Activated T-cell treated with anti-CD3 and anti-CD28 coated beads for 48 hours (primary cell): ENCODE measurements at places on chromosomes 7 and 10.
A peak's percentile ranks its signal among the peaks of the same experiment; 100 is the strongest.

- DNase-seq, result no peak
Observed at GRCh38 chr7:139643951-139644585, 120.6 kb downstream of the CLEC2L start.

- DNase-seq, result no peak
Observed at GRCh38 chr7:44733708-44734481, 14.8 kb upstream of the ZMIZ2 start.

DNA sequence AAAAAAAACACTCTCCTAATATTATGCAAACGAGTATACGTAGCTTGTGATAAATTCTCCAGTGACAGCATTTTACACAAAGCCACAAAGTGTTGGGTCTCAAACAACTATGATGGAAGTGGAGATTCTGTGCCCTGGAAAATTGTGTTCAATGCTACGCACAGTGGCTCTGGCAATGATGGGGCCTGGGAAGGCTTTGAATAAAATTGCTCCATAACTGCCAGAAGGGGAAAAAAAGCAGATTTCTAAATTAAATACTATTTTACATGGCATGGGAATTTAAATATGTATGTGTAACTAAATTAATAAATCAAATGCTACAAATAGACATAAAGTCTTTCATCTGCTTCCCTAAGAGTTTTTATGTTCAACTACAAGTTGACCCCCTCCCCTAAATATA lies 306.7 kb downstream of the GRID1 start:
- no peak for DNase-seq

DNA sequence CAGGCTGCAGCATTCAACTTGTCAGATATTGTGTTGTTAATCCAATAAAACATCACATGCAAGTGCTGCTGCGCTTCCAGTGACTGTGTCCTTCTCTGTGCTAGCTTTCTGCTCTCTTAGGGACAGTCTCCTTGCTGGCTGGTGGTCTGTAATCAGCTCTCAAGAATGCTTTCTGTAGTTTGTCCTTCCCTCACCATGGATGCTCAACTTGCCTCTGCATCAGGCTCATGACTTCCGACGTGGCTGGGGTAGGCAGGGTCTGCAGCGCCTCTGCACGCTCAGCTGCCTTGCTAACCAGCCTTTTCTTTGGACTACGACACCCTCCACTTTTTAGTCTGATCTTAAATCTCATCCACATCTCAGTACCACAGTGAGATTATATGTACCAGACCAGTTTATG lies 58.3 kb downstream of the MMRN2 start:
- no peak for DNase-seq

- no peak for DNase-seq
Observed at GRCh38 chr10:14456870-14457266, 126.1 kb upstream of the FRMD4A start.

GRCh38 chr7:115058726-115059125 lies 136.8 kb downstream of the MDFIC start:
- DNase-seq, result no peak

DNA sequence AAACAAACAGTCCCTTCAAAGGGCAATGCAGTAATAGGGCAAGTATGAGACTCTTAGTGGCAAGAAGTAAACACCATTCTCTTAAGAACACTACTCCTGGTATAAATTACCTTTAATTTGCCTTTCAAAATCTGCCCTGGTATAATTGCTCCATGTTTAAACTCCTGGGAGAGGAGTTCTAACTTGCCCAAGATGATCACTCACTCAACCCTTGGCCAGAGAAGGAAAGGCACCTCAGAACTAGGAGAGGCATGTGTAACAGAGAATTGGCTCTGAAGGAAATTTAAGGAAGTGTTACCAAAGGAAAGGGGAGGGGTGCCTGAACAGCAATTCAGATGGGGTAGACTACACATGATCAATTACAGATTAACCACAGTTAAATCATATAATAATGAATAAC lies 1173.6 kb upstream of the SORCS1 start:
- no peak for DNase-seq

DNA sequence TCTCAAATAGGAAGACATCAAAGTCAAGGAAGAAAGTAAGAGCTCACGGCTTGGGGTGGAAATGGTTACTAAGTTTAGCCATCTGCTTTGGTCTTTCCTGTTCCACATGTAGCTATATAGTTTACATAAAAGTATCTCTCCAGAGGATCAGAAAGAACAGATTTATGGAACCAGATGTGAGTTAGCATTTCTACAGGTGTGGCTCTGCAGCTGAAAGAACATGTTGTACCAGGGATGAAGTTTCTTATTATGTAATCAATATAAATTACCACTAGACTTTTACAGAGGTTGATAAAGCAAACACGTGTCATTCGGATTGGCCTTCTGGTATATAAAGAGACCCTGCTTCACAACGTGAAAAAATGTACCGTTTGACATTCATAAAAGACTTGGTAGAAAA lies 19.9 kb downstream of the CALD1 start:
- DNase-seq, result no peak

GRCh38 chr7:125467996-125468854 lies 538.6 kb upstream of the POT1 start:
- no peak for DNase-seq

DNA sequence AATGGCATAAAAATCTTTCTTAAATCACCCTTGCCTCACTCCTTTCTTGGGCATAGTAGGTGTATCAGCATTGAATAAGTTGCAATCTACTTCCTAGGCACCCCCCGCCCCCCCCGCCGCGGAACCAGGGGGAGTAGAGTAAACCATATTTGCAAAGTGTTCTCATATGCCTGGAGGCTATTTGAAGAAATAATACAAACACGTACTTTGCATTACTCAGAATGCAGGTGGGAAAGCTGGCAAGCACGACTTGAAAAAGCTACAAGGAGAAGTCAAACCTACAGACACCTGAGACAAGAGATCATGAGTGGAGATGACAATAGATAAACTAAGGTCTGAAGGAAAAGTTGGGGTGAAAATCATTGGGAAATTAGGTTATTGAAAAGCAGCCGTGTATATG lies 65.6 kb downstream of the POM121L12 start:
- DNase-seq, result no peak

DNA sequence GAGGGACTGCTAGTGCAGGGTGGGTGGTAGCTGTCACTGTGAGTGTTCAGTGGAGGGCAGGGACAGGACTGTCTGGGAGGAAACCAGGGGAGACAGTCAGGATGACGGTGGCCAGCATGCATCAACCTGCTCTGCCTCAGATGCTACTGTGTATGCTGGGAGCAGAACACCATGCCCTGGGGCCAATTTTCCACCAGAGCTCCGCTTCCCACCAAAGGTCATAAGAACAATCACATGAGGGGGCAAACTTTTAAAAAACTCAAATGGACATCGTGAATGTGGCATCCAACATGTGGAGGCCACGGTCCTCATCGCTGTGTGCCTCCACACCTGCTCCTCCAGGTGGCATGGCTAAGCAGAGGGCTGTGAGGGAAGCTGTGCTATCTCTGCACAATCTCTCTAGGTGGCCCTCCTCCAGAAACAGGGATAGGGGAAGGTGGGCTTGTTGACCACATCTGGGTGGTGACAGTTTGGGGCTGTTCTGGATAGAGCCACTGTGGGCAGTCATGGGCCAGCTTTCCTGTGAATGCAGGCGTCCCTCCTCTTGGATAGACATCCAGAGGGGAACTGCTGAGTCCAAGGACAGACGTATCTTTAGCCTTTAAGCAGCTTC lies 411.0 kb downstream of the PTPRN2 start:
- DNase-seq, result no peak

GRCh38 chr10:124447751-124448466 lies 1.9 kb downstream of the NKX1-2 start:
- no peak for DNase-seq

- no peak for DNase-seq
Observed at GRCh38 chr7:88693131-88693530, 66.4 kb upstream of the ZNF804B start.

DNA sequence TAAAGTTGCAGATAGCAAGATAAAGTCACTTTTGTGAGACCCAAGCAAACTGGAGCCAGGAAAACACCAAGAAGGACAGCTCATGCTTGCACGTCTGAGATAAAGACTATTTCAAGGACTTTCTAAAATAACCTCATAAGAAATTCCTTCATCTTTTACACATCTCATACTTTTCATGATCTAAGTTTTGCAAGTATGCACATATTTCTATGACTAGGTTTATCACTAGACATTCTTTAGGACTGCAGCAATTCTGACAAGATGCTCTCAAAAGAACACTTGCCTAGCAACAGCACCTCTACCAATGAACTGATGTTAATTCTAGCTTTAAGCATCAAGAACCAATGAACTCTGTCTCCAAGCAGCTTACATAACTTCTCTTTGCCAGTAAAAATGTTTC lies 457.6 kb downstream of the SEMA3D start:
- DNase-seq, result no peak

DNA sequence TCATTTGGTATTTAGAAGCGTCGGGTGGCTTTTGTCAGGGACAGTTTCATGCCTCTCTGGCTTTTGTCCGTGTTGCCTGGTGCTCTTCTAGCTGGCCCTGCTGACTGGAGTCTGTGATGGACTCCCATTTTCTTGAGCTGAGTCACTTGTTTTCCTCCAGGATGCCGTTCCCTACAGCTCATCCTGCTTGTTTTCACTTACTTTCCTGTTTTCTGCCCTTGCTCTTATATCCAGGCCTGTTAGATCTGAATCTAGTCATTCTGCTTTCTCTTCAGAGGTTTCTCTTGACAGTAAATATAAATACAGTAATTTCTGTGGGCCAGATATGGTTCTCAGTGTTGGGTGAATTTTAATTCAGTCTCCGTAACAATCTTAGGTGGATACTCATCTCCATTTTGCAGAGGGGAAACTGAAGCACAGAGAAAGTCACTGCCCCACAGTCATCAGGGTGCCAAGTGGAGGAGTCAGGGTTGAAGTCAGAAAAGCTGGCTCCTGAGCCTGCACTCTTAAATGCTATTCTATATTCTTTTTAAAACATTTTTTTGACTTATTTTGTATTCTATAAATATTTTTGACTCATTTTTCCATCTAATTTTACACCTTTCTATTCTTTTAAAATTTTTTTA lies 85.4 kb downstream of the CCNY start:
- DNase-seq, result no peak

DNA sequence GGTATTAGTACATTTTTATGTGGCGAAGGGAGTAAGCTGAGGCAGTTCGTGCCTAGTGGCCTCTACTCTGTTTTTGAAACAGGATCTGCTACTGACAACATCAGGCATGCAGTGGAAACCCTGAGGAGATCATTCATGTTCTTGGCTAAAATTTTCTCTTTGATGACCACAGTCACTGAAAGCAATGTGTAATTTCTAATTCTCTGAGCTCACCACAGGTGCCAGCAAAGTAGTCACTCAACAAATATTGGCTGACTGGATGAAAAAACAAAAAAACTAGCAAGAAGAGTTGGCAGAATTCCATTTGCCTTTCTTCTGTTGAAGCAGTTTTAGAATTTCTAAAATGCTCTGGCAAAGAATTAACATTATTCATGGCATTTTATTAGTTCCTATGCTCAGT lies 176.5 kb upstream of the KCTD7 start:
- DNase-seq, result no peak

DNA sequence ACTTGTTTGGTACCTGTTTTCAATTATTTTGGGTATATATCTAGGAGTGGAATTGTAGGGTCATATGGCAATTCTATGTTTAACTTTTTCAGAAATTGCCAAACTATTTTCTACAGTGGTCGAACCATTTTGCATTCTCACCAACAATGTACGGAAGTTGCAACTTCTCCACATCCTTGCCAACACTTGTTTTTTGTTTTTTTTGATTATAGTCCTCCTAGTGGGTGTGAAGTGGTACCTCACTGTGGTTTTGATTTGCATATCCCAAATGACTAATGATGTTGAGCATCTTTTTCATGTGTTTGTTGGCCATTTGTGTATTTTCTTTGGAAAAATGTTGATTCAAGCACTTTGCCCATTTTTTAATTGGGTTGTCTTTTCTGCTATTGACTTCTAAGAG lies 122.1 kb downstream of the RPS24 start:
- no peak for DNase-seq

DNA sequence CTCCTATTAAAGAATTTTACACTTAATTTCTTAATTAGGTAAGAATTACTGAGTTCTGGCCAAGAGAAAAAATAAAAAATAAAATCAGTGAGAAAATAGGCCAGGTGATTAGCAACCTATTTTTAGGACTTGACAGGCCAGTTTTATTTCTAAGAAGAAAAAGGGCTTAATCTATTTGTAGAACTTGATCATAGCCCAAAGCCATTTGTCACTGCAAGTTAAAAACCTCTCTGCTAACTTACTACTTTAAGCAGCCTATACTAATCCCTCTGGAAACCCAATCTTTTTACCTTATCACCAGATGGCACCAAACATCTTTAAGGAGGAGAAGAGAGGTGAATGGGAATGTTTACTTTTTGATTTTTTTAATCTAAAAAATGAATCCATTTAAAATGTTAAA lies 222.1 kb upstream of the RHOBTB1 start:
- no peak for DNase-seq

GRCh38 chr7:131525820-131526219 lies 30.6 kb downstream of the PODXL start:
- DNase-seq, result no peak

- DNase-seq, result no peak
Observed at GRCh38 chr7:148684289-148684830, 14.3 kb upstream of the CUL1 start.

DNA sequence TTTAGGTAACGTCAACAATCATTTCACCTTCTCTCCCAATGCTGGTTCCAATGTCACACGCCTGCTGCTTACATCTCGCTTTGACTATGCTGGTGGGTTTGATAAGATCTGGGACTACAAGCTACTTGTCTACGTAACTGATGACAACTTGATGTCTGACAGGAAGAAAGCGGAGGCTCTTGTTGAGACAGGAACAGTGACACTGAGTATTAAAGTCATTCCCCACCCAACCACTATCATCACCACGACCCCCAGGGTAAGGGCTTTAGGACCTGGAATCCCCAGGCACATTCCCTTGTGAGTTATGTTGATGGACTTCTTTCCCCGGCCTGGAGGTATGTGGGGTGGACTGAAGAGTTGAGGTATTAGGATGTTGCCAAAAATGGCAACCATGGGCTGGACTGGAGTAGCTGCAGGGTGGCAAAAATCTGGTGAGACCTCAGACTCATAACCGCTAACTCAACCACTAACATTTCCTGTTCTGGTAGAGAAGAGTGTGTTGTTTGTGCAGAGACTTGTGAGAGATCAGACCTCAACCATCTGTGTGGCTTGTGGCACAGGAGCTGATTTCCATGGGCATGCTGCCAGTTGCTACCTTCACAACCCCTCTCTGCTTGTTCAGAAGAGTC lies 59.2 kb downstream of the CDHR3 start:
- DNase-seq, result peak; percentile 42

DNA sequence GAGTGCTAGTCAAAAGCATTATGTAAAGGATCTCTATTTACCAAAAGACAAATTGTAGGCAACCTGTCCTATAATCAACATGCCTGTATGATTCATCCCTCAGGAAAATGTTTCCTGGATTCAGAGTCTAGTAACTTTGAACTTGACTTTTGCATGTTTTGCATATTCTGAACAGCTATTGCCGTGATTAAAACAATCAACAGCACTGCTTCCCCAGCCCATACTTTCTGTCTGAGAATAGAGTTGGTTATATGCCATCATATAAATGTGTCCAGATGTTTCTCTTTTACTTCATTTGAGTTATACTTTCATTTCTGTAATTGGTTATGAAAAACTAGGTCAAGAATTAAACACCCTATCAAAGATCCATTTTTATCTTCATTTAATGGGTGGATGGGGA lies 83.5 kb downstream of the ZMYND11 start:
- DNase-seq, result no peak

- DNase-seq, result no peak
Observed at GRCh38 chr10:112160834-112161233, 22.7 kb downstream of the GPAM start.

GRCh38 chr10:48496831-48497779 lies 107.8 kb downstream of the ARHGAP22 start:
- no peak for DNase-seq
